Activated naive CD8-positive, alpha-beta T cell treated with anti-CD3 and anti-CD28 coated beads, Interleukin-2, amount 50 U/mL, for 16 hours (primary cell): ENCODE measurements at places on chromosomes 4 and X.

DNA sequence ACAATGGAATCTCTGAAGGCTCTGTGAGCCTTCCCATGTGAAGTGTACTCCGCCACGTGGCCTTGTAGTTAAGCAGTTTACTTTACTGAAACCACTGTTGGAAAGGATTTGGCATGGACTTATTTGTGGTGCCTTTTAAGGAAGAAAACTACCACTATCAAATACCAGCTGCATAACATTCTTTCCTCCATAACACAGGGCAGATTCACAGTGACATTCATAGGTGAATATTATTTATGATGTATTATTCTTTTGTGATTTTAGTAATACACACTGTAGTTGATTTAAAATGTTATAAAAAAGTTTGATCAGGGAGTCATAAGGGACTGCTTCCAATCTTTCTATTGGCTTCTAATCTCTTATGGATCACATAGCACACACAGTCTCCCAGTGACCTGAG, 192.5 kb upstream of the AGTR2 start:
- no peak for DNase-seq

- DNase-seq, result no peak
Observed at GRCh38 chr4:15331930-15332329, 95.9 kb upstream of the C1QTNF7 start.

GRCh38 chrX:138986235-138986634, 274.7 kb upstream of the FGF13 start:
- DNase-seq, result no peak

GRCh38 chr4:340011-340410, 2.4 kb downstream of the ZNF141 start:
- DNase-seq, result no peak

DNA sequence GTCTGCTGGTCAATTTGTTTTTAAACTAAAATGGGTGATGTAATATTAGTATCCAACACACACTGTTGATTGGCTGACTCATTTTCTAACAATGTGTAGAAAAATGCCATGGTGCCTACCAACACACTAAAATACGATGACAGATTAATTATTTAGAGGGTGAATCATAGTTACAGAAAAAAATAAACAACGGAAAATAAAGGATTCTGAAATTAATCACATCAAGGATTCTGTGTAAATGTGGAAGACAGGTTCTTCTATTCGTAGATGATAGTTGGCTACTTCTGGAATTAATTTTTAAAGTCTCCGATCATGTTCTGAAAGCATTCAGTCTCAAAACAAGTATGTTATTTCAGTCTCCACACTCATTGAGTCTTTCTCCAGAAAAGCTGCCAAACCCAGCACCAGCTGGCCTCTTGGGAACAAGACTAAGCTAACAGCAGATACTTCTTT, 8.2 kb upstream of the IQCM start:
- no peak for DNase-seq

- no peak for DNase-seq
Observed at GRCh38 chrX:46228389-46228788, 316.8 kb downstream of the ZNF674 start.

- no peak for DNase-seq
Observed at GRCh38 chrX:36581030-36581429, 427.1 kb upstream of the FAM47C start.

GRCh38 chr4:119508281-119508680, 120.3 kb downstream of the PDE5A start:
- DNase-seq, result no peak

DNA sequence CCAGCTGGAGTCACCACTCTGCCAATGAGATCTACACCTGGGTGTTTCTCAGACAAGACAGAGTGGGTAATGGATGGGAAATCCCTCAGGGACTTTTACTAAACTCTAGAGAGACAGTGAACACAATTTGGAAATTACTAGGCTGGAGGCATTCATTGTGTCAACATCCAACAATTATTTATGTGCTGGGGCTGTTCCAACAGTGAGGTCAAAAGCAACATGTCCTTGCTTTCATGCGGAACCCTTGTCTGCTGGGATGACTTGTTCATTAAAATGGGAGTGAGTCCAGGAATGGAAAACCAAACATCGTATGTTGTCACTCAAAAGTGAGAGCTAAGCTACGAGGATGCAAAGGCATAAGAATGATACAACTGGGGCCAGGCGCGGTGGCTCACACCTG, 54.0 kb downstream of the DRD5 start:
- DNase-seq, result no peak

DNA sequence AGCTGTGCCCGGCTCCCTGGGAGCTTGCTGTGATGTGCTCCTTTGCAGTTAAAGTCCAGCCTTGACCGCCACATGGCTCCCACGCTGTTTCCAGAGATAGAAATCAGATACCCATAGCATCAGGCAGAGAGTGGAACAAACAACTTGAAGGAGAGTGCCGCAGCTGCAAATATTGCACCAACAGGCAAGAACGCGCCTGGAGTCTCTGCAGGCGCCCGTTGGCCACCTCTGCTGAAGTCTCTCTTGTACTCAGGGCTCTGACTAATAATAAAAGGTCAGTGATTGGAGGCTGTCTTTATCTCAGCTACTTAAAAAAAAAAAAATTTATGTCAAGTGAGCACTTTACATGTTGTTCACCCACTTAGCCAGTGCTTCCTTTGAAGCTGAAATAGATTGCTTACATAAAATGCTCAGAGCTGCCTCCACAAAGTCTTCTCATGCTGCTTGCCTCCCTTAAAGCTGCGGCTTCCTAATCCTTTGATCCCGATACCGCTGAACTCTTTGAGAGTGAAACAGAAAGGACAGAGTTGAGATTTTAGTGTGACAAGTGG, 30.9 kb upstream of the TENM3 start:
- no peak for DNase-seq

GRCh38 chrX:16687514-16687913, 25.0 kb downstream of the CTPS2 start:
- DNase-seq, result no peak

GRCh38 chrX:39693298-39693697, 404.5 kb downstream of the BCOR start:
- DNase-seq, result no peak

DNA sequence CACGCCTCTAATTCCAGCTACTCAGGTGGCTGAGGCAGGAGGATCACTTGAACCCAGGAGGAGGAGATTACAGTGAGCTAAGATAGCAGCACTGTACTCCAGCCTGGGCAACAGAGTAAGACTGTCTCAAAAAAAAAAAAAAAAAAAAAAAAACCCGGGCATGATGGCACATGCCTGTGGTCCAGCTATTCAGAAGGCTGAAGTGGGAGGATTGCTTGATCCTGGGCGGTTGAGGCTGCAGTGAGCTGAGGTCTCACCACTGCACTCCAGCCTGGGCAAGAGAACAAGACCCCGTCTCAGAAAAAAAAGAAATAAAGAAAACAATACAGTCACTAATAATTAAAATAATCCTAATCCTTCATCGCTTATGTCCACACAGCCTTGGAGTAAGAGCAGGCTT, 68.1 kb downstream of the APBB2 start:
- DNase-seq, result no peak

- no peak for DNase-seq
Observed at GRCh38 chrX:152313529-152314302, 137.4 kb downstream of the GABRA3 start.

GRCh38 chr4:30610361-30610760, 109.8 kb upstream of the PCDH7 start:
- no peak for DNase-seq

GRCh38 chr4:141391293-141391692, 170.6 kb downstream of the ZNF330 start:
- DNase-seq, result no peak

- DNase-seq, result peak; percentile 30
Observed at GRCh38 chr4:12633053-12633651, 851.0 kb downstream of the RAB28 start.

GRCh38 chrX:125382889-125383288, 63.2 kb downstream of the TEX13C start:
- no peak for DNase-seq

GRCh38 chr4:92234393-92235176, 69.2 kb upstream of the GRID2 start:
- no peak for DNase-seq

DNA sequence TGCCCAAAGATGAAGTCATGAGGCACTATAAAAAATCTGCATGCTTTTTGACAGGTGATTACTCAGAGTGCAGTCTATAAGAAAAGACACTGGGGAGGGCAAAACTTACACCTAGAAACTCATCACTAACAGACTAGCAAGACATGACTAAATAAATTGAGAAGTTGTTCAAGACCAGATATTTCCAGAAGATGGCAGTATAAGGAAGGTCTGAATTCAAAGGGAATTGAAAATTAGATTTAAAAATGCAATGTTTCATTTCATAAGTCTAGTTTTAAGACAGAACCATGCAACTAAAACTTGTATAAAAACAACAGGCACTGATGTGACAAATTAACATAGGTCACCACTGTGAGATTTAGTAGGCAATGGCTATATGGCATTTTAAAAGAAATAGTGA, 232.5 kb upstream of the POF1B start:
- no peak for DNase-seq

GRCh38 chr4:138646383-138646782, 369.2 kb upstream of the NOCT start:
- no peak for DNase-seq

GRCh38 chrX:13265549-13266132, 54.2 kb downstream of the ATXN3L start:
- DNase-seq, result no peak

- no peak for DNase-seq
Observed at GRCh38 chrX:150615356-150615755, 46.9 kb downstream of the MTM1 start.

DNA sequence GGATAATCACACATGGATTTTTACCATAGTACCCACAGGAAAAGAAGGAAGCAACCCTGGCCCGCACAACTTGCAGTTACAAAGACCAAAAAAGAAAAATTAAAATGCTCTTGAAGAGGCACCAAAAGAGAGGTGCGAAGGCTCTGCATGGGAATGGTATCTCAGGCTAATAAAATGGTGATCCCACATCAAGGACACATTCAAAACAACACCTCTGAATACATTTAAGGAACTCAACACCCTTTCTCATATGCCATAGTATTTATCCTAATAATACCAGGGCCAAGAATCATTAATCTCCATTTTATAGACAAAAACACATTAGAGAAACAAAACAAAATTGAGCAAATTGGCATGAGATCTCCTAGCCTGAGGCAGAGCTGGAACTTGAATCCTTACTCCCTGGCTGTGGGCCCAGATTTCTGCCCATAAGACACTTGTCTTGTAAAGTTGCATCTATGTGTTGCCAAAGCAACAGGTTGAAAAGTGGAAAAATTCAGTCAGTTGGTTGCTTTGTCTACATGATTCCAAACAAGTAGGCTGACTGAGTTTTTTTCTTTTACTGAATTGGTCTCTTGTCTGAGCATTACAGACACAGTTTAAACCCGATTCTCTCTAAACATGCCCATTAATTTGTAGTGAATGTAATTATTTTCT, 33.5 kb downstream of the GUCY2F start:
- no peak for DNase-seq

- DNase-seq, result no peak
Observed at GRCh38 chr4:184887333-184887732, 61.6 kb upstream of the ACSL1 start.

DNA sequence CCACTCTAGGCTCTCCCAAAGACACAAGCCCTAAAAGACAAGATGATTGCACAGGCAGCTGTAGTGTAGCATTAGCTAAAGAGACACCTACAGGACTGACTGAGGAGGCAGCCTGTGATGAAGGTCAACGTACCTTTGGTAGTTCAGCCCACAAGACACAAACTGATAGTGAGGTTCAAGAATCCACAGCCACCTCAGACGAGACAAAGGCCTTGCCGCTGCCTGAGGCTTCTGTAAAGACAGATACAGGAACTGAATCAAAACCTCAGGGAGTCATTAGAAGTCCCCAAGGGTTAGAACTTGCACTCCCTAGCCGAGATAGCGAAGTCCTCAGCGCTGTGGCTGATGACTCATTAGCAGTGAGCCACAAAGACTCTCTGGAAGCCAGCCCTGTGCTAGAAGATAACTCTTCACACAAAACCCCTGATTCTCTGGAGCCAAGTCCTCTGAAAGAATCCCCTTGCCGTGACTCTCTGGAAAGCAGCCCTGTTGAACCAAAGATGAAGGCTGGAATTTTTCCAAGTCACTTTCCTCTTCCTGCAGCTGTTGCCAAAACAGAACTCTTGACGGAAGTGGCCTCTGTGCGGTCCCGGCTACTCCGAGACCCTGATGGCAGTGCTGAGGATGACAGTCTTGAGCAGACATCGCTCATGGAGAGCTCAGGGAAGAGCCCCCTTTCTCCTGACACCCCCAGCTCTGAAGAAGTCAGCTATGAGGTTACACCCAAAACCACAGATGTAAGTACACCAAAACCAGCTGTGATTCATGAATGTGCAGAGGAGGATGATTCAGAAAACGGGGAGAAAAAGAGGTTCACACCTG, 306.3 kb downstream of the ANK2 start:
- DNase-seq, result peak; percentile 47

- no peak for DNase-seq
Observed at GRCh38 chr4:166153548-166153947, 280.5 kb downstream of the TLL1 start.

- DNase-seq, result no peak
Observed at GRCh38 chr4:166012129-166013030, 139.3 kb downstream of the TLL1 start.

DNA sequence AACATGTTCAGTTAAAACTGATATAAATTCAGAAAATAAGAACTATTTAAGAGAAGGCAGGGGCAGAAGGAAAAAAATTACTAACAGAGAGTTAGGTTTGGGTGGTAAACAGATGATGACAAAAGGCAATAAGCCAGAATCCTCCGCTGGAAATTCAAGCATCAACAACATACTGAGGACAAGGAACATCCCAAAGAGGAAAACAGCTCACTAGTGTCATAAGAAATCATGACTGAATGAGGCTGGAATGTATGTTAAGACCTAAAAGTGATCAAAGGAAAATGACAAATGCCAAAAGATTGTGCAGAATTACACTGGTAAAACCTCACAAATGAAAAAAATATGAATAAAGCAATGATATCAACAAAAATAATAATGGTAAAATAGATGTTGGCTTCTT, 88.4 kb downstream of the WDFY3 start:
- DNase-seq, result no peak
